ENCODE measurements at places on chromosomes 16 and 17.

- no peak for DNase-seq
Observed at GRCh38 chr17:15361151-15361550, 19.8 kb upstream of the TEKT3 start.

DNA sequence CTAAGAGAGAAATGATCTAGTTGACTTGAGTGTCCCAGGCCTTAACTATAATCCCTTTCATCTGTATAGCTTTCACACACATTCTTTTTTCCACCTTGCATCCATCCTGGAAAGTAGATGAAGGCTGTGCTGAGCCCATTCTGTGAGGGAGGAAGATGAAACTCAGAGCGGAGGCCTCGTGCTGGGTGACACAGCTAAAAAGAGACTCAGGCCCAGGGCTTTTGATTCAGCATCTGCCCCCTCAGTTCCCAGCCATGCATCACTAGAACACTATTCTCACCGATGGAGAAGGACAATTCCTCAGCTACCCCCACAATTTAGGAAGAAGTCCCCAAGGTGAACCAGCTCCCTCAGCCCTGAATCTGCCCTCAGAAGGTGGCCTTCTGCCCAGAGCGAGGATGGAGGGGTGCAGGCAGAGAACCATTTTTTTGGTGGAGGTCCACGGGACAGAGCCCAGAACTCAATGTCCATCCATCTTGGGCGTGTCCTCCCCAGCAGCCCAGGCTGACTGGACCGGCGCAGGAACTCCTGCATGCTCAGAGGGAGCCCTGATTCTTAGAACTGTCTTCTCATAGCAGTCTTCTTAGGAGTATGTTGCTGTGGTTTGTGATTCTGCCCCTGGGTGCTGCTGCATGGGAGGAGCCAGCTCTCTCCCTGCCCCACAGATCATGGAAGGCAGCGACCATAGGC lies 5.8 kb upstream of the MYCBPAP start:
- no peak for DNase-seq

GRCh38 chr17:70702683-70703255 lies 533.4 kb downstream of the KCNJ2 start:
- no peak for DNase-seq

- no peak for DNase-seq
Observed at GRCh38 chr17:50157891-50158290, 7.4 kb upstream of the PPP1R9B start.

DNA sequence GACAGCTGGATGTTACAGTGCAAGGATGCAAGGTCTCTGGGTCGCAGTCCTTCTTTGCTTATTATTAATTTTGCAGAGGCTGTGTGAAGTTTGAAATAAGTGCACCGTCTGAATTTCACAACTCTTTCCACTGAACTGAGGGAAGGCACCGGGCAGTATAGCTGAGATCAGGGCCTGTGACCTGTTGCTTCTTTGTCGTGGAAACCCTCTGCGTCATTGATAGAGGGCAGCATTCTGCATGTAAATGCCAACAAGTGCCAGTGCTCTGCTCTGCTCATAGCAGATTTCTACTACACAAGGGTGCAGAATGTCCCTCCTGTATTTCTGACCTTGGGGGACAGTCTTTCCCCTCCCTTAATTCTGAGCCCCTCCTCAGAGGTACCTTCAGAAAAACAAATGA lies 26.0 kb downstream of the CD300LF start:
- no peak for DNase-seq

Measured in NCI-H1694 treated with DMSO at 0.1 percent for 48 hours (cell line).